ENCODE measurements at places on chromosomes 5 and 9.

DNA sequence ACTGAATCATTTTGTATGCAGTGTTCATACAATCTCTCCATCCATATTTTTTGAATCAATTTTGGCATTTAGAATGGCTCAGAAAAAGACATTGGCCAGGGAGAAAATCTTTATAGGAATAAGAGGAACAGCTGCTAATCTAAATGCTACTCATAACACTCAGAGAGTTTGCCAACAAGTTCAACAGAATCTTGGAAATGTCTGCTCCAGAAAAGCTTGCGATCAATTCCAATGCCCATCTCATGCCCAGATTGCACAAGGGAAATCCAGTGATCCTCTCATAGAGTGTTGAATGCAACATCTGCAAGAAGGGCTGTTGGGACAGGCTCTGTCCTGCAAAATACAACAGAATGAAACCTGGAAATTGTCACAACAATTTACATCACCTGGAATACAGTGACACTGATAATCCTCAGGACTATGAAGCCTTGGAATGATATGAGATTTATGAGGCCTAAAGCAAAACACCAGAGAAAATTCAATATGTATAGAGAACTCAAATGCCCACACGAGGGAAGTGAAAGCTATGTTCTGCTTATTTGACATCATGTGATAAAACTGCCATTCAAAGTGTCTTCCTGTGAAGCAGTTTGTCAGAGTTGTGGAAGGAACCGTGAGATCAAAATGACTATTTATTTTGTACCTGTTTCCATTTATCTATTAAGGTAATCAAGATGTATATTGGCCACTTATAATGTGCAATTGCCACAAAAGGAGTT, 190.1 kb downstream of the PARP8 start:
- DNase-seq = no peak

DNA sequence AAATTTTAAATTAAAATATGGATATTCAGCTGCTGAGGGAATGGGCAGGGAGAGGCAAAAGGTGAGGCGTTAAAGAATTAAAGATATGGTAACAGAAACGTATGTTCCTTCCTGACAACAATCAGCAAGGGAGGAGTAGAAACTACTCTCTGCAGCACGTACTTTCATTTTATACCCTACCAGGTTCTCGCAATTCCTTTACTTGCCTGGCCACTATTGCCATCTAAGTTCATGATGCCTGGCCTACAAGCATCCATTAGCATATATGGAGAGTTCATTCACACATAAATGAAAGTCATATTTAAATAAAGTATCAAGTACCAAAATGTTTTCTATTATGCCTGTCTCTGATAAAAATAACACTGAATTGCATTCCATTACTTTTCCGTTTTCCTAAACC, 125.1 kb downstream of the BNC2 start:
- DNase-seq = no peak

DNA sequence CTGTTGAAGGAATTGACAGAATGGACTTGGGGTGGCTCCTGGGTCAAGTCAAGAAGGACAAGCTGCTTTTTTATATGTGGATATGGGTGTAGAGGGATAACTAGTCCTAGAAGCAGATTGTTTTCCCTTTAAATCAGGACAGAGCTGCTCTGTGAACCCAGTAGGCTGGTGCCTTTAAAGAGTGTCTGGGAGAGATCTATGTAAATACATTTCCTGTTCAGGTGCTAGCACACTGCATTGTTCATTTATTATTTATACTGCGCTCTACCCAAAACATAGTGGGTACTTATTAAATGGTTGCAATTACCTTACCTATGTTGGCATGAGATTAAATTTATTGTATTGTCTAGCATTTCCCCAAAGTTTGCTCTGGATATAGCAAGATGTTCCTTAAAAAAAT, 86.6 kb upstream of the EQTN start:
- DNase-seq = no peak

DNA sequence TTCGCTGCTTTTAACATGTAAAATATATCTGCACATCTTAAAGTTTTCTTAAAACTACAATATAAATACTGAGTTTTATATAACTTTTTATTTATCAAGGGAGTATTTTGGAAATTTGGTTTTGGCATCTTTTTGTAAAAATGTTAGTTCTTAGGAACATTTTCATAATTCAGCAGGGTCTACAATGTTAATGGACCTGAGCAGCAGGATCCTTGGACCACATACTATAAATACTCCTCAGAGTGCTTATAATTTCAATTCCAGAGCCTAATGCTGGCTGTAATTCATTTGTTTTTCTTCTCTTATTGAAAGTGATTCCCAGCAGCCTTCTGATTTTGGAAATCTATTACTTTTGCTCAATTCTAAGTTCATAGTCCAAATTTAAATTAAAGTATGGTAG, 1216.2 kb downstream of the MAT2B start:
- no peak for DNase-seq

DNA sequence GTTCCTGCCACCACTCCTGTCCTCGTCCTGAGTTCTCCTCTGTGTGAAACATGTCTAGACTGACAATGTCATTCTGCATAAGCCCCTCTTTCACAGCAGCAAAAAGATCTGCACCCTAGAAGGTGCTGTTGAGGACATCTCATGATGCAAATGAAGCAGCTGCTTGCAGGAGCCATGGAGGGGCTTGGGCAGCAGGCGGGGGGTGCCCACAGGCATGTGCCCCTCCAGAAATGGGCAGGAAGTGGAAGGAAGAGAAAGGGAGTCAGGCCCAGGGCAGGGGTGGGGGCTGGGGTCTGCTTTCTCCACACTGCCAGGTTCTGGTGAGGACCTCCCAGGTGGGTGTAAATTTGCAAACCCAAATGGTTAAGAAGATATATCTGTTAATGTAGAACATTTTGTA, 54.5 kb upstream of the KCNMB1 start:
- DNase-seq = no peak

DNA sequence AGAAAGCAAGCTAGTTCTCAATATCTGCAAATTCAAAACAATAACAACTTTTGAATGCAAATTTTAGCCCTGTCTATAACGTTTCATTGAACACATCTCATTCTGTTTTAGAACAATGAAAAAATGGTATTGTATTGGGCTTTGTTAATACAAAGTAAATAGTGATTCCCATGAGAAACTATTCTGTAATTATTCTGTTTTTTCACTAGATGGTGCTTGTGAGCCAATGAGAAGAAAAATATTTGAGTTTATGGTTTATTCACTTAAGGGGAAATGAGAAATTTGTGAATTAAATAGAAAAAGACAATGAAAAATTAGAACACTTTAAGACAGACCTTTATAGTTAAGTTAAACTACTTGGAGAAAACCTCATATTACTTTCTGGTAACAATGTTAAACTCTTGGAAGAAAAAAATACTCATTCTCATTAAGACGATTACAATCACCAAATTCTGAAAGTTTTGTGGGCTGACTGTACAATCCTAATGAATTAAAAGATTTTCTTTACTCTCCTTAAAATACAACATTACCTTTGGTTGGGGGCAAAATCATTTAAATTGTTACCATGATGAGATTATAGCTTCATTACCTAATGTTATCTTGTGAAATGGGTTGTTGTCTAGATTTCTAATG, 127.0 kb downstream of the NNT start:
- DNase-seq = no peak

GRCh38 chr5:96527768-96528661, 95.0 kb upstream of the PCSK1 start:
- DNase-seq = no peak

GRCh38 chr5:155066886-155067595, 53.5 kb downstream of the KIF4B start:
- no peak for DNase-seq

- DNase-seq = peak; percentile 28
Measured at GRCh38 chr5:115423541-115423940, 121.0 kb downstream of the FEM1C start.

DNA sequence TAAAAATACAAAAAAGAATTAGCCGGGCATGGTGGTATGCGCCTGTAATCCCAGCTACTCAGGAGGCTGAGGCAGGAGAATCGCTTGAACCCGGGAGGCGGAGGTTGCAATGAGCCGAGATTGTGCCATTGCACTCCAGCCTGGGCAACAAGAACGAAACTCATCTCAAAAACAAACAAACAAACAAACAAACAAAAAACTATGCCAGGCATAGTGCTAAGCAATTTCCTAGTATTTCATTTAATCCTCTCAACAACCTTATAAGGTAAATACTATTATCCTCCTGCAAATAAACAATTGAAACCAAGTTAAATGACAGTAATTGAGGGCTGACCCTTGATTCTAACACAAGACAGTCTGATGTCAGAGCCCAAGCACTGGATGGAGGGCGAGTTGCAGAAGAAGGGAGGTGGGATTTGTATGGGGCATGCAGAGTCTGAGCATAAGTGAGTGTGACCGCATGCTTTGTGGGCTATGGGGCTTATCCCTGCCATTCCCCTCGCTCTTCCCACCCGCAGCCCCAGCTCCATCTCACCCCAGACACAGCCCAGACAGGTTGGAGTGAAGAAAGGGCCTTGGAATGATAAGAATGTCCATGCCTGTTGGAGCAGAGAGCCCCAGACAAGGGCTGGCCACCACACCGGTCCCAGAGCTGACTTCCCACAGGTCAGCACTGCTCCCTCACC, 24.3 kb upstream of the RPS14 start:
- DNase-seq = peak; percentile 80

DNA sequence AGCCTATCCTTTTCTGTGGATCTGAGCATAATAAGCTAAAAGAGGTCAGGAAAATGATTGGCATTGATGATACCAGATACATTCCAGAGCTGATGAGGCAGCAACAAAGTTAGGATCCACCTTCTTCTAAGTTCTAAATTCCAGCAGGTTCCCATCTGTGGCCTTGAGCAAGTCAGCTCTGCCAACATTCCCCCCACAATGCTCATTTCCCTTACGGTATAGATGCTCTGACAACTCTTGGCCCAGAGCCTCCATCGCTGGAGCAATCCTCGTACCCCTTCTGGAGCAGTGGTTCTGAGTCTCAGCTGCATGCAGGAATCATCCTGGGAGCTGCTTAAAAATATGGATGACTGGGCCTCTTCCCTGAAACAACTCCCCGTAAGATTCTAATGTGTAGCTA, 78.1 kb downstream of the MED27 start:
- no peak for DNase-seq

- peak; percentile 71 for DNase-seq
Measured at GRCh38 chr5:90473396-90474234, 956 bp downstream of the MBLAC2 start.

- DNase-seq = no peak
Measured at GRCh38 chr9:36532353-36532752, 40.3 kb upstream of the MELK start.

- no peak for DNase-seq
Measured at GRCh38 chr9:3177936-3178335, 334.0 kb upstream of the PUM3 start.

GRCh38 chr5:93892481-93892880, 151.1 kb upstream of the POU5F2 start:
- DNase-seq = no peak

DNA sequence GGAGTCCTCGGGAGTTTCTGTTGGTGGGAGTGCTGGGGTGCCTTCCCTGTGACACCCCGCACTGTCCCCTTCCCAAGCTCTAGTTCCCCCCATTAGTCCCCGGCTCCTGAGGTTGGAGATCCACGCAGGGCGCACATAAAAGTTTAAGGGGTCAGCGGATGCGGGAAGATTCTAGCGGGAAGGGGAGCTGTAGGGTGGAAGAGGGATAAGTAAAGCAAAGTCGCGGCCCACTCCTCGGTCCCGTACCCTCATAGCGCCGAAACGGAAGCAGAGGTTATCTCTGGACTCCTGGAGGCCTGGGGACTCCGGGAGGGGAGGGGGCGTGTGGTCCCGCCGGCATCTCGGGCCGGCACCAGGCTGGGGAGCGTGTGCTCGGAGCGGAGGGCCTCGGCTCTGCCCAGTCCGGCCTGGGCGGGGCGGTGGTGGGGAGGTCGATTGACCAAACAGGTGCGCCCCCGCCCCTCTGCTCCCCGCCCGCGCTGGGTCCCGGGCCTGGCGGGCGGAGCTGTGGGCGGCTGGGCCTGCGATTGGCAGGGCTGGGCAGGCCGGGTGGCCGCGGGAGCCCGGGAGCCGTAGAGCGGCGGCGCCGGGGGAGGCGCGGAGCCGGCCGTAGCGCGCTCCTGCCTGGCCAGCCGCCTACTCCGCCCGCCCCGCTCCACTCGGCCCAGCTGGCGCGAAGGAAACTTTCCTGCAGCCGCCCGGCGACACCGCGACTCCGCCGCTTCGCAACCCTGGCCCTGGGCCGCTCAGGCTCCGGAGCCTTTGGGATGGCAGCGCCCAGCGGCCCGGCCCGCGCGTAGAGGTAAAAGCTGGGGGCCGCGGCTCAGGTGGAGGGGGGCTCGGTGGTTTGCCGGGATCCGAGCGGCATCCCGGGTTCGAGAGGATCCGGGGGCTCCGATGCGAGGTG, 52.2 kb upstream of the DAB2IP start:
- DNase-seq = peak; percentile 97

- no peak for DNase-seq
Measured at GRCh38 chr5:55578771-55579170, 44.0 kb upstream of the PLPP1 start.

- DNase-seq = no peak
Measured at GRCh38 chr9:129454467-129455067, 166.3 kb downstream of the C9orf50 start.

DNA sequence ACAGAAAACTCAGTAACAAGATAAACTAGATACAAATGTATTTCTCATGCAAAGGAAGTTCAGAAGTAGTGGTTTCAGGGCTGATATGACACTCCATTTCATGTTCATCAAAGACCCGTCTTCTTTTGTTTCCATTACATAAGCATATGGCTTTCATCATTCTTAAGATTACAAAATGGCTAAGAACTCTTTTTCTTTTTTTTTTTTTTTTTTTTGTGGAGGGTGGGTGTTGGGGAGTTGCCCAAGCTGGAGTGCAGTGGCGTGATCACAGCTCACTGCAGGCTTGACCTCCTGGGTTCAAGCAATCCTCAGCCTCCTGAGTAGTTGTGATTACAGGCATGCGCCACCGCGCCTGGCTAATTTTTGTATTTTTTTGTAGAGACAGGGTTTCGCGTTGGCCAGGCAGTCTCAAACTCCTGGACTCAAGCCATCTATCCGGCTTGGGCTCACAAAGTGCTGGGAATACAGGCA, 22.0 kb upstream of the PTBP3 start:
- DNase-seq = no peak

GRCh38 chr9:73841018-73841417, 656.1 kb upstream of the RORB start:
- no peak for DNase-seq

- no peak for DNase-seq
Measured at GRCh38 chr9:109940561-109940960, 160.6 kb downstream of the PALM2AKAP2 start.

- no peak for DNase-seq
Measured at GRCh38 chr5:98624145-98624880, 149.2 kb upstream of the RGMB start.

GRCh38 chr9:96612105-96612965, 7.3 kb downstream of the CDC14B start:
- DNase-seq = peak; percentile 75

GRCh38 chr5:32462618-32463017, 18.1 kb upstream of the ZFR start:
- DNase-seq = no peak
